NCI-H1092 treated with DMSO at 0.1 percent for 48 hours (cell line): ENCODE measurements at places on chromosomes 4 and X.
A peak's percentile ranks its signal among the peaks of the same experiment; 100 is the strongest.

DNA sequence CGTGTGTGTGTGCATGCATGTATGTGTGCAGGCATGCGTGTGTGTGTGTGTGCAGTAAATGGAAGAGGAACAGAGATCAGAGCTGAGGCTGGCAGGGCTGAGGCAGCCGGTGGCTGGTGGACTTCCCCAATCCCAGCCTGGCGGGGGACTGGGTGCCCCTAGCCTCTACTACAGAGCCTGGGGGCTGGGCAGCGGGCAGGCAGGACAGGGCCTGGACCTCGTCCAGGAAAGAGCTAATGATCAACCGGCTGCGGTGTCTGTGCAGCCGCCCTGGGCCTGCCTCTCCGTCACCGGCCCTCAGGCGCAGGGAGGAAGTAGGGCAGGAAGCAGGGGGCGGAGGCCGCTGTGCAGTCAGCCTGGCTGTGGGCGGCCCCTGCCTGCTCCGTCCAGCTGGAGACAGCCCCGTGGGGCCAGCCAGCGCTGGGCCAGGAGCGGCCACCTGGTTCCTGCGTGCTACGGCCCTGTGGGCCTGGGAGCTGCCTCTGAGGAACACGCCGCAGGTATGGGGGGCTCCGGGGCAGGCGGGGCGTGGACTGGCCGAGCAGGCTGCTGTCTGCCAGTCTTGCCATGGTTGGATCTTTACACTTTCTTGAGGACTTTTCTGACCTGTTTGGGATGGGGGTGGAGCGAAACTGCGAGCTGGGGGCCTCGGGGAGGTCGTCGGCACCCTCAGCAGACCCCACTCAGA, at the start of gene SH3TC1:
Gene SH3TC1 (plus strand): TSS at position 385 of the 688 bp plus-strand sequence. CDS start 5,905 bp downstream, outside the sequence.
- peak; percentile 70 for DNase-seq

DNA sequence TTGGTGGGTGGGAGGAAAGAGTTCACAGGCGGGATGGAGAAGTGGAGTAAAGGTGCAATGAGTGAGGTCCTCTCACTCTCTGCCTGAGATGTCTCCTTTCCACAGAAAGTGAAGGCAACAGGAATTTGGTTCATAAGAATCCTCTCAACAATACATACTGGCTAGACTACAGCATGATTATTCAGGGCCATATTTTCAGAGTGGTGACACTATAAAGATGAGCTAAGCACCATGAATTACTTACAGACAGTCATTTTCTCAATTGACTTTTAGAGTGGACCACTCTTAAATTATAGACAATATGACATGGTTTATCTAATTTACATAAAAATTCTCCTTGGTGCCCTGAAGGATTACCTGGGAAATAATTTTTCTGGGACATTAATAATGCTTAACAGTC, 286.1 kb upstream of the MAD2L1 start:
- no peak for DNase-seq

DNA sequence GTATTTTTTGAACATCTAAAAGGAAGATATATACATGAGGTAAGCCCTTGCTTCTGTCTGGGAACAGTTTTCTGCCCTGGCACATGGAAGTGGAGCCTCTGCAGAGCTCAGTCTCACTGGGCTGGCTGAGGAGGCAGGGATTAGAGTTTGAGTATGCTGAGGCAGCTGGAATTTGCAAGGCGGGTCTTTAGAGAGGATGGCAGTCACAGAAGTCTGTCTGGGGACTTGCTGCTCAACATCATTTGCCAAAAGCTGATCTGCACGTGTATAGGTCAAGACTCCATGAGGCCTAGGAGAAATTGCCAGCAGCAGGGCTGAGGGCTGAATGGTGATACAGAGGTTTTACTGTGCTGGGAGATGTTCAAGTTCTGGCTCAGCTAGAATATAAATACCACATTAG, 163.6 kb upstream of the ANK2 start:
- DNase-seq: no peak

GRCh38 chr4:53089936-53090729, 228.0 kb downstream of the RASL11B start:
- no peak for DNase-seq

- DNase-seq: peak; percentile 51
These were observed 153.6 kb upstream of the INTU start for GRCh38 chr4:127479031-127479622.

- no peak for DNase-seq
These were observed 23.0 kb downstream of the CDKL5 start for GRCh38 chrX:18448416-18448815.

- DNase-seq: no peak
These were observed 72.6 kb downstream of the TAF1 start for GRCh38 chrX:71438750-71439149.
